ENCODE measurements at places on chromosomes 5 and 9.
A peak's percentile ranks its signal among the peaks of the same experiment; 100 is the strongest.

- DNase-seq = no peak
These were observed 149.9 kb downstream of the ISOC1 start for GRCh38 chr5:129244478-129244877.

- no peak for DNase-seq
These were observed 45.4 kb downstream of the HACD4 start for GRCh38 chr9:20985851-20986600.

DNA sequence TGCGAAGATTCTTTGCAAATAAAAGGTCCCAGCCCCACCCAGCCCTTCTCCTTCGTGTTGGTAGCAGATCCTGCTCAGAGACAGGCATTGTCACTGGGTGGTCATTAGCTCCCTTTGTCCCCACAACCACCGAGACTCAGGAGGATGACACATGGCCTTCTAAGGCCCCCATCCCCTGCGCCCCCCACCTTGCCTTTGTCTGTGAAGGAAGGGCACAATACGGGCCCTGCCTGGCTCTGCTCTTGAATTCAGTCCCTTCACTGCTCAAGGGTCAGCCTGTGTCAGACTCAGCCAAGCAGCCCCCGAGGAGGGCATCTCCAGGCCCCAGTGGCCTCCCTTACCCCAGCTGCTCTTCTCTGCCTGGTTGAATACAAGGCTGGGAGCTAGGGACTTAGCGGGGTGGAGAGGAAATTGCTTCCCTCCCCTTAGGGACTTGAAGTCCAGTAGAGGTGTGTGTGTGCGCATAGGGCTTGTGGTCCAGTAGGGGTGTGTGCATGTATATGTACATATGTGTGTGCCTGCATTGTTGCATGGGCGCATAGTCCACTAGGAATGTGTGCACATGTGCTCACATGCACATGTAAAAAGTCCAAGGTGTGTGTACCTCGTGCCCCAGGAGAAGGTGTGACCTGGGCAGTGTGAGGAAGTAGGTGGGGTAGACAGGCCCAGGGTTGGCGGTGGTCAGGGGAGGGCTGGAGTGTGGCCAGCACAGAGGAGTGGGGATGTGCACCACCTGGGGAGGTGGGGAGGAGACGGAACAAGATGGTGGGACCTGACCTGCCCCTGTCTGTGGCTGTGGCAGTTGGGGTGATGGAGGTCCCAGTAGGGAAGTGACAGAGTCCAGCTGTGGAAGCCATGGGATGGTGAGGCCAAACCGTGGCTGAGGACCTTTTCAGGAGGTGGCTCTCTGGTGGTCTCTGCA, 59.1 kb downstream of the PHF2 start:
- DNase-seq = no peak

- DNase-seq = peak; percentile 92
These were observed 865 bp upstream of the SLC22A4 start for GRCh38 chr5:132293066-132293991.

DNA sequence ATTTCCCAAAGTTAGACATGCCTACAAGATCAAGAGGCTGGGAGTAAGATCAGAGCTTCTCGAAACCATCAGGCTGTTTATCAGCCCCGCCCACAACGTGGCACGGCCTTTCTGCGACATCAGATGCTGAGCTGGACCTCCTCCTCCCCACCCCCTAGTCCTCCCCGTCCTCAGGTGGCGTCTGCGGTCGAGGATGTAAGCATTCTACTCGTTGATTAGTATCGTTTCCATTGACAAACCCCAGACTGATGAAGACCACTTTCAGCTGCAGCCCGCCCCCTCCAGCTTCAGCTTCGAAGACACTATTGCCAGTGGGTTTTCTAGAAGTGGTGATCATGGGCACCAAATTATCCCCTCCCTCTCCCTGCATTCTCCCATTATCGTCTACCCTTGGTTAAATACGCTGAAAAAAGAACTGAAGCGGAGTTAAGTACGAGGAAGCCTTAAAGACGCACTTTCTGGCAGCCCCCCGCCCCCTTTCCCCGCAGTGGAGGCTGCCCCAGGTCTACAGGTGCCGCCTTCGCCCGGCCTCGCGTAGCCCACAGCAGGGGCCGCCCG, 1.1 kb downstream of the PPIC start:
- peak; percentile 55 for DNase-seq

- DNase-seq = no peak
These were observed 14.1 kb downstream of the CSF2 start for GRCh38 chr5:132087661-132088060.

DNA sequence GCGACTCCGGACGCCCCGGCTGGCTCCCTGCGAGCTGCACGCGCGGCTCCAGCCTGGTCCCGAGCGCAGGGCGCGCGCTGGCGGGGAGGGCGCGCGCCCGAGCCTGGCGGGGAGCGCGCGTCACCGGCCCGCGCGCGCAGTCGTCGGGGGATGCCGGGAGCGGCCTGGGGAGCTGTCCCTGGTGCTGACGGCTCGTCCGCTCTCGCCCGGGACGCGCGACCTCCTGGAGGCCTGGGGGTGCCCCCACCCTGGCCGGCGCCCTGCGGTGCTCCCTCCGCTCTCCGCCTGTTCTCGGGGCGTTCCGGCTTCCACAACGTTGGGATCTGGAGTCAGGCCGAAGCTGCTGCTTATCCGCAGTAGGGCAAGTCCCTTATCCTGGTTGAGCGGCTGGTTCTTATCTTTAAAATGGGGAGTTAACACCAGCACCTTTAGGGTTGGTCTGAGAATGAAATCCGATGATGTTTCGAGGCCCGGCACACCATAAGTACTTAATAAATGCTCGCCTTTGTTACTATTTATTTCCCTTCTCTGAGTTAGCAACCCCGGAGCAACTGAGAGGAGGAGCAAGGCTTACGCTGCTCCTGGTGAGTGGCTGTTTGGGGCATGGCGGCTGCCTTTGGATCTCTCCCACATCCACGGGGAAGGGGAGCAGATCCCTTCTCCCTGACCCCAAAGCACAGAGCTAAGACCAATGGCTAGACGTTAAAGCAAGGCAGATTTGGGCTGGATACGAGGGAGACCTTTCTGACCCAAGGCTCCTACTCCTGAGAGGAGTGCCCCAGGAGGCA, at the start of gene FAM163B:
TSS of gene FAM163B (minus strand) at position 79 of the 788 bp plus-strand sequence. CDS start 29,166 bp downstream, outside the sequence.
- no peak for DNase-seq

DNA sequence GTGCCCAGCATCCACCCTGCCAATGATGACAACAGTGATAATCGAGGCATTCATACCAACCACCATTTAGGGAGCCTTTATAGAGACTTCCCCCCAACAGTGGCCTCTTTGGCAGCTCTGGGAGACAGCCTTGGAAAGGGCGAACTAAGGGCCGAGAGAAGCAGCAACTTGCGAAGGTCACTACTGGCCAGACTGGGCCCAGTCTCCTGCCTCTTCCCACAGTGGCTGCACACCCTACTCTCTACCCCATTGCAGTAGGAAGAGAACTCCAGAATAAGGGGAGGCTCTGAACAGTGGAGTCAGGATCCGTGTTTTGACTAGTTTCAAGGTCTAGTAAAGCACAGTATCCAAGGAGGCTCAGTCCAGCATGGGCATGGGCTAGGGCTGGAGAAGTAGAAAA, 5.3 kb downstream of the LHX6 start:
- DNase-seq = no peak

GRCh38 chr9:94785215-94786169, 59.0 kb downstream of the AOPEP start:
- DNase-seq = peak; percentile 53

- no peak for DNase-seq
These were observed 34.0 kb downstream of the DAP start for GRCh38 chr5:10726913-10727517.

- no peak for DNase-seq
These were observed 895.9 kb downstream of the TLE4 start for GRCh38 chr9:80467632-80468031.

DNA sequence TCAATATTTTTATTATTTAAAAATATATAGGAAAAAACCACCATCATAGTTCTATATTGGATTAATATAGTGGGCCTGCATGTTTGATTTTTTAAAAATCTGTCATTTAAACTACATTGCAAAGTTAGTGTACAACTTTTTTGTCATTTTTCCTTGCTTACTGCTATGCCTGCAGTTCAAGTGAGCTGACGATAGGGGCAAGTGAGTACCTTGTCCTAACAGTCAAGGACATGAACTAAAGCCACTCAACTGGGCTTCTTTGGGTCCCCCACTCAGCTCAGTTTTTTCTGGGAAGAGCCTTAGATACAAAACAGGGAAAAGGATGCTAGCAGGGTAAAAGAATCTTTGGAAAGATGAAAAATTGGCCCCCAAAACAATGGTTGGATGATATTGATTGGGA, 269.9 kb downstream of the MAN2A1 start:
- DNase-seq = no peak

DNA sequence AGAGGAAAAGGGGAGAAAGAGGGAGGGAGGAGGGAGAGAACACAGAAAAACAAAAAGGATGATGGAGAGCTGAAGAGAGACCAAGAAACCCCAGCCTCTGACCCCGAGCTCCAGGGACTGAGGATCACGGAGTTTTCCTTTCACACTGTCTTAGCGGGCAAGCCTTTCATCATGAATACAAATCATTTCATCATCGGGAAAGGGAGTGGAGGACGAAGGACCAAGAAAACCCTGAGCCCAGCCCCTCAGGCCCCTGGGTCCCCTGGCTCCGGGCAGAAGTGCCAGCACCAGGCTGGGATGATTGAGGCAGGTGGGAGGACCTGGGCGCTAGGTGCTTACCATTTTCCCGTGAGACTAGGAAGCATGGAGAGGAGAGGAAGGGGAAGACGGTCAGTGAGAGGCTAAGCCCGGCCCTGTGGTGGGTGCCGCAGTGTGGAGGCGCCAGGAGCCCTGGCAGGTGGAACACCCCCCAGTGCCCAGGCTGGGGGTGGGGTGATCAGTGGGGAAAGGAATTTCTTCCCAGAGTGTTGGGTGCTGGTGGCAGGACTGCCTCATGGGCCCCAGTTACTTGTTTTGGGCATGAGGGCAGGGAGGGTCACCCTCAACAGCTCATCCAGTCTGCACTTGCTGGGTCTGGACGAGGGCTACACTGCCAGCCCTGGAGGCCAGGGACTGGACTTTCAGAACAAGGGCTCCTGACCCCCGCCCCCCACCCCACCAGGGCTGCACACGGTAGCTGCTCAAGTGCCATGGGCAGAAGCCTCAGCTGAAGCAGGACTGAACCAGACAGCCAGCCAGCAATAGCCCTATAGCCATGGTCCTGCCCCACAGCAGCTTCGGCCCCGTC, 49.0 kb upstream of the SARDH start:
- DNase-seq = no peak

GRCh38 chr9:27339661-27340284, 42.8 kb upstream of the EQTN start:
- DNase-seq = no peak

- DNase-seq = no peak
These were observed 5.3 kb upstream of the LHX3 start for GRCh38 chr9:136210276-136210675.
